ENCODE measurements at places on chromosomes 13 and 19.

GRCh38 chr13:111530137-111530870 is 209.9 kb downstream of the TEX29 start:
- no peak for DNase-seq

DNA sequence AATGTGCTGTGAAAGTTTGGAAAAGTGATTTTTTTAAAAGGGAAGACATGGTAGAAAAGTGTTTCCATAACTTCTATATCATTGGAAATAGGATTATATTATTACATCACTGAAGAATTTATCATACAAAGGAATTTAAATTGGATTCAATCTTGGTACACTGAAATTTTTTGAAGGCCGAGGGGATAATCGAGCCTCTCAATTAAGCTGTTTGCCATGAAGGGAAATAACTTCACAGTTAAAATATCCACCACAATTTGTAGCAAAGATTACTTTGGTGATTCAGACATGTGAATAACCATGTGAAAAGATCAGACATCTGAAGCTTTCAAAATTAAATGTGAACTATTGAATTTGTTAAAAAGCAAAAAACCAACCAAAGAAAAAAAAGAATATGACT is 215.3 kb downstream of the KLF5 start:
- DNase-seq = no peak

DNA sequence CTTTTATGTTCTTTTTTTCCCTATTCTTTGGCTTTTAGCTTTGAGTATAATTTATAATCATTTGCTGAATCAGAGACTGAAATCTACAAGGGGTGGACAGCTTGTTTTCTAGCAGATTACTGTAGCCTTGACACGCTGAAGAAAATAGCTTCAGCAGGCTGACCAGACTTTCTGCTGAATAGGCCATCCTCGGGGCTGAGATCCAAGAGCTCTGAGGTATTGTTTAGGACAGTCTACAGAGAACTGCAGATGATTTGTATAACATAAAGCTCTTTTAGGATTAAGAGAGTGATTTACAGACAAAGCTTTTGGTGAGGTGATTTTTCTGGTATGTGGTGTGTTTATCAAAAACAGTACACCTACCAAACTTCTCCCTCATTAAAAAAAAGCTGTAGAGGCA is 16.8 kb downstream of the POLR1D start:
- DNase-seq = no peak

DNA sequence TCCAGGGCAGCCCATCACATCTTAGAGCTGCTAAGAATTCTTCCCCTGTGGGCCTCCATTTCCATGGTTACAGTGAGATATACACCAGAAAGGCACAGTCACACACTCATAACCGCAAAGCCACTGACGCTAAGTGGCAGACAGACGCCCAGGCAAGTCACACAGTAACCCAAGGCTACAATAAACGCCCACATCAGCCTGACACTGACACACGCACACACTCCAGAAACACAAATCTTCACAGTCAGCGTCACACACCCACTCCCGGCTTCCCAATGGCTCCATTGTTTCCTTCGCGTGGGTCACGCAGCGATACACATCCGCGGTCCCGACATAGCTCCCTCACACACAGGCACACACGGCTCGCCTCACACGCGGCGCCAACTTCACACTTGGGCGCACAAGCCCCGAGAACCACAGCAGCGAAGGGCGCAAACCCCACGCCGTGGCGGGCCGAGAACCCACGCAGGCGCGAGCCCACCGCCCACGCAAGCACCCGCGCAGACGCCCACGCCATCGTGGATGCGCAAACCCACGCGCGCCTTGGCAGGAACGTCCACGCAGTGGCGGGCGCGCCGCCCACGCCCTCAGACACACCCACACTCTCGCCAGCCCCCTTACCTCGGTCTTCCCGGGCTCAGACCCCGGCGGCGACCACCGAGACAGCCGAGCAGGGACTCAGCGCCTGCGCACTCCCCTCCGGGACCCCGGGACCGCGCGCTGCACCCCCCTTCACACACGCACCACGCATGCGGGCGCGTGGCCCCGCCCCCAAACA is at the start of gene ZNF667:
Gene ZNF667 (minus strand): TSS at position 695 of the 778 bp plus-strand sequence. CDS start 14,975 bp downstream, outside the sequence.
- DNase-seq = no peak
